ENCODE measurements at places on chromosomes 4 and X.

DNA sequence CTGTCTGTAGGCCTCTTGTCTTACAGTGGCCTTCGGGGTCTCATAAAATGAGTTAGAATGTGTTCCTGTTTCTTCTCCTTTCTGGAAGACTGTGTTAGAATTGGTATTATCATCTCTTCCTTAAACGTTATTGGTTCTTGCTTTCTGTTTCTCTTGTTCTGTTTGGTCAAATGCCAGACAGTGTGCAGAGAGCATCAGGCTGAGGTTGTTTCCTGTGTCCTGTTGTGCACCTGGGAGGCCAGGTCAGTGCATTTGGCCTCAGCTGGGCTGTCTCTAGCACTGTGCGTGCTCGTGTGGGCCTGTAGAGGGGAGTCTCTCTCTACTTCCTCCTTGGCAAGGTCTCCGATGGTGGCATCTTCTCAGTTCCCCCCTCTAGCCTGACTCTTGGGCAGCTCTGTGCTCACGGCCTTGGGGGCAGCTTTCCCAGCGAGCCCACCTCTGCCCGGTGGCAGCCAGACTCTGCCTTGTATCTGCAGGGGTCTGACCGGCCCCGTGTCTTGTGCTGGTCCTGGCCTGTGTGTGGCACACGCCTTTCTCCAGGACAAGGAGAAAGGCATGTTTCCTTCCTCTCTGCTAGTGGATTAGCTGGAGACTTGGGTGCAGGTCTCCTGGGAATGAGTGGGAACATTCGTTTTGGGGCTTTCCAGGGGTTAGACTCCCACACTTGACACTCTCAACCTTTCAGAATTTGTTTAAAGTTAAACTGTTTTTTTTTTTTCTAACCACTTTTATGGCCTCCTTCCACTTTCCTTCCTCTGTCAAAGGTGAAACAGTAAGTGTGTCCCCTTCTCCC, 62.3 kb downstream of the FAM193A start:
- H3K27me3 ChIP-seq = no peaks in the 10 kb centered on the region
- H3K4me3 ChIP-seq = peak overlapping the region; percentile 11
- DNase-seq = peak; percentile 31
- peaks cover 28% of the 10 kb centered on the region for H3K36me3 ChIP-seq
- peak overlapping the region; percentile 72 for H3K27ac ChIP-seq

GRCh38 chr4:116501954-116502353, 583.4 kb downstream of the TRAM1L1 start:
- no peaks in the 10 kb centered on the region for H3K27me3 ChIP-seq
- no peak for DNase-seq
- no peak overlapping the region for H3K27ac ChIP-seq
- no peaks in the 10 kb centered on the region for H3K4me1 ChIP-seq
- no peaks in the 10 kb centered on the region for H3K36me3 ChIP-seq
- H3K4me3 ChIP-seq = no peak overlapping the region

DNA sequence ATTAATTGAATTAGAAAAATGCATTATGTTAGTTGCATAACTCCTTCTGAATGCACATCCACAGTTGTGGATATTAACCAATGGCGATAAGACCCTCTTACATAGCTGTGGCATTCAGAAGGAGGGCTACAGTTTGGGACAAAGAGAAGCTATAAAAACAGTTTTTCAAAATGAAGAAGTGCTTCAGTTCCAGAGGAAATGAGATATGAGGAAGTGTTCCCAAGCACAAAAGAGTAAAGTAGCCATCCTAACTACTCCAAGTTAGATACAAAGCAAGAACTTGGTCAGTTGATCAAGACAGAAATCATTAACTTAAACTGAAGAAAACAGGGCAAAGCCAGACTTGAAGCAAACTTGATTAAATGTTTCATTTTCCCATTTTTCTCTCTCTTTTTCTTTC, 17.2 kb upstream of the ADGRL3 start:
- no peak overlapping the region for H3K27ac ChIP-seq
- H3K27me3 ChIP-seq = no peaks in the 10 kb centered on the region
- no peaks in the 10 kb centered on the region for H3K4me1 ChIP-seq
- no peaks in the 10 kb centered on the region for H3K36me3 ChIP-seq
- no peak for DNase-seq
- no peak overlapping the region for H3K4me3 ChIP-seq

GRCh38 chrX:154019633-154020528, at the start of gene IRAK1:
Gene IRAK1 (minus strand): TSS chrX:154019902. CDS start chrX:154019812, 90 bp downstream.
- peak within 1 kb of the TSS; percentile 92 for H3K4me3 ChIP-seq
- peak within 1 kb of the TSS; percentile 95 for H3K27ac ChIP-seq
- H3K27me3 ChIP-seq = no peaks in the 10 kb centered on the region
- H3K36me3 ChIP-seq = peaks cover 25% of the 10 kb centered on the region

DNA sequence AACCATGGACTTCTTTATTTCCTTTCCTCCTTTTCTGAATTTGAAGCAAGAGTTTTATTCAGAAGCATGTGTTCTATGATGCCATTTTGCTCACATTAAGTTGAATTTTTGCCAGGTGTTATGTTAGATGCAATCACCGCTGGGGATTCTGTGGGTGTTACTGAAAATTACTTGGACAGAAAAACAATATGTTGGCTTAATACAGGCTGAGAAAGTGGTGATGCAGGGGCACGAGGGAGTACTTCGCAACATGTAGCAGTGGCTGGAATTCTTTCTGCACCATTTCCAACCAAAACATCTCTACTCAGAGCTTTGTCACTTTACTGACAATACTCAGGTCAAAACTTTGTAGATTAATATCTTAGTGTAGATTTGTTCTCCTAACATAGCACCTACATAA, 109.2 kb upstream of the PCDH18 start:
- H3K27me3 ChIP-seq = no peaks in the 10 kb centered on the region
- H3K27ac ChIP-seq = no peak overlapping the region
- no peak overlapping the region for H3K4me3 ChIP-seq
- no peak for DNase-seq
- H3K4me1 ChIP-seq = no peaks in the 10 kb centered on the region
